Activated T-helper 1 cell treated with Interleukin-2 at 50 U/mL for 16 hours (primary cell): ENCODE measurements at places on chromosomes 5 and 9.

DNA sequence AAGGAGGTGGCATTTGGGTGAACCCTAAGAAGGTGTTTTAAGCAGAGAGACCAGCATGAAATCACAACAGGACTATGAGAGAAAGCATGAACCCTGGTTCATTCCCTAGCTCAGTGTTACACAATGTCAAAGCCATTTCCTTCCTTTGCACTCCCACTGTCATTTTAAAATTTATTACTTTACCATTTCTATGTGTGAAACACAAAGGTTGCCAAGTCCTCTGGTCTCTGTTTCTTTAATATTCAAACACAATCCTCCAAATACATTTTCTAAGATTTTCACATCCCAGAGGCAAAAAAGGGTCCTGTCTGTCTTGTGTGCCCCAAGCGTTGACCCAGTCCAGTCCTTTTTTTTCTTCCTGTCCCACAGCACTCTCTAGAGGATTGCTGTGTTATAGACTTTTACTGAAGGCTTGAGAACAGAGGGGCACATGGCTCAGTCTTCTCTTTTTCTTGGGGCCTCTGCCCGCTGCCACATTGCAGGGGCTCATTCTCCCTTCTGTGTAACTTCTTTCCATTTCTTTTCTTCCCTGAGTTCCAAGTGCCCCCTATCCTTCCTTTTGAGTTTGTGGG is 78.6 kb upstream of the SLC28A3 start:
- no peak for DNase-seq

GRCh38 chr5:82509762-82510161 is 231.6 kb upstream of the RPS23 start:
- DNase-seq = no peak

DNA sequence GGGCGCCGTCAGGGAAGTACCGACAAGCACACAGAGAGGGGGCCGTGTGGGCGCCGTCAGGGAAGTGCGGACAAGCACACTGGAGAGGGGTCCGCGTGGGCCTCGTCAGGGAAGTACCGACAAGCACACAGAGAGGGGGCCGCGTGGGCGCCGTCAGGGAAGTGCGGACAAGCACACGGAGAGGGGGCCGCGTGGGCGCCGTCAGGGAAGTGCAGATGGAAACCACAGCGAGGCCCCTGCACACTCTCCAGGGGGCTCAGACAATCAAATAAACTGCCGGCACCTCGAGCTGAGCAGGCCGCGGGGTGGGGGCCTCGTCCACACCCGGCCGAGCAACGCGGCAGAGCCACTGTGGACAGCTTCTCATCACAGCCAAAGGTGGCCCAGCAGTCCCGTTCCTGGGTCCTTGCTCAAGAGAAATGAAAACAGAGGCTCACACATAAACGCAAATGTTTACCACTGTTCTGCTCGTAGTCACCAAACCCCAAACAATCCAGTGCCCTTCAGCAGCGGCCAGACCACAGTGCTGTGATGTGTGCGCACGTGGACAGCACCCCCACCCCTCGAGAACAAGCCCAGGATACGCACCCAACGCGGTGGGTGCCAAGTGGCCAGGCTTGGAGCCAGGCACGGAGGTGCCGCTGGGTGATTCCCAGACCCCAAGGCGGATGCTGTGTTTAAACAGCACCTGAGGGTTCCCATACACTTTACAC is 24.7 kb downstream of the TPPP start:
- DNase-seq = no peak

GRCh38 chr9:14749741-14750211 is 27.2 kb upstream of the CER1 start:
- DNase-seq = no peak

GRCh38 chr5:10489810-10490426 is 48.2 kb downstream of the ROPN1L start:
- DNase-seq = no peak

DNA sequence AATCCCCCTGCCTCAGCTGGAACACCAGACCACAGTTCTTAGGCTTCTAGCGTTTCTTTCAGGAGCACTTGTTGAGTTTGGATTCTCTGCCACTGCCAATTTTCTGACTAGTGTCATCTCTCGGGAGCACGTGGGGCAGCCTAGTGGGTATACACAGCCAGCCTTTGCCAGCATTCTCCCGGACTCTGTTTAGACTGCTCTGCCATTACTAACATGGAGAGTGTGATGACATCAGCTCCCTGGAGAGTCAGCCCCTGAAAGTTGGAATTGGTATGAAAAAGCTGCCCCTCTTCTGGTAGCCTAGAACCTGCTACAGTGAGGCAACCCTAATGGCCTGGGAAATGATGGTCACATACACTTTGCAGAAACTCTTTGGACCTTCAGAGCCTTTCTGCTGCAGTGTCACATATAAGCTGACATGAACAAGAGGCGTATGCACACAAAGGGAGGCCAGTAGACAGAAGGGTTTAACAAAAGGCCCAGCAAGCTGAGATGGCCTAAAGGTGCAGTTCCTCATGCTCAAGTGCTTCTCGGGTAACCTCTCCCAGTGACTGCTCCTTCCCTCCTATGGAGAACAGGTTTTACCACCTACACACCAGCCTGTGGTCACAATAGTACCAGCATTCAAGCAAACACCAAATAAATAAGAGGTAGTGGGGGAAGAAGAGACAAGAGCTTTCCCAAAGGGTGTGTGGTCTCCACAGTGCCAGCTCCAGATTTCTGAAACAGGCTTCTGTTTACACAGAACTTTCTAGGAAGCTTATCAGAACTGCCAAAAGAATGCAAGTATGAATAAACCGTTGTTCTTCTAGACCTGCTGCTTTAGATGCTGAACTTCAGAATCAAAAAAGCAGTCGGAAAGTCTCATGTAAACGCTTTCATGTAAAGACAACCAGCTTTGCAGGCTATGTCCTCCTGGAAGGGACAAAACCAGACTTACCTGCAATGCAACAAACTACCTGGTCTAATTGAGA is 16.5 kb downstream of the SPACA9 start:
- DNase-seq = no peak

- no peak for DNase-seq
Measured at GRCh38 chr9:92976431-92976830, 29.1 kb downstream of the FGD3 start.

- no peak for DNase-seq
Measured at GRCh38 chr9:23683611-23684061, 142.4 kb downstream of the ELAVL2 start.

DNA sequence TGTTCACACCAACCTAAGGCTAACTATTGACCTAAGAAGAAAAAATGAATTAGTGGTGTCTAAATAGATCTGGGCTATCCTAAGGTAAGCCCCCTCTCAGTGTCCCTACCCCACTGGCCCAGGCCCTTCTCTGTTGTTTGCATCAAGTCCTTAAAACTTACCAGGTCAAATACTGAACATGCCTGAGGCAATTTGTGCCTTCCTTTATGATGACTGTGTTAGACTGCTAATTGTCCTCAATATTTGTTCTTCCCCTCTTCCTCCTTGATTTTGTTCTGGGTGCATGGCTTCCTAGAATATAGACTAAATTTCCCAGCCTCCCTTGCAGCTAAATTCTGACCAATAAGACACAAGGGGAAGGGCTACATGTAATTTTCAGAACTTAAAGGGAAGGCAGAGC is 199.9 kb downstream of the ADAMTS12 start:
- DNase-seq = no peak

DNA sequence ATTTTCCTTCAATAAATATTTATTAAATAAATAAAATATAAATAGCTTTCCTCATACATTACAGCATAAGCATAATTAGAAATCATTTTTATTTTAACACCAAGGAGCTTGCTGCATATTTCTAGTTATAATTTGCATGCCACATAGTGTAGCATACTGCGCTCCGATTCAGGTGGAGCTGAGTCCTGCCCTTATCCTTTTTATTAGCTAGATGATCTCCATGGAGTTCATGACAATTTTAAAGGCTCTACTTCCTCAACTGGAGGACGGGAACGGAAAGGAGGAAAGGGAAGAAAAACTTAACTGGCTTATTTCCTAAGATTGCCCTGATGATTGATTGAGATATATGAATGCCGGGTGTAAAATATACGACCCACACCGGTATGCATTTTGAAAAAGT is 385.2 kb downstream of the PLK2 start:
- DNase-seq = no peak

GRCh38 chr9:81237565-81238231 is 451.6 kb downstream of the TLE1 start:
- no peak for DNase-seq
